Sciatic nerve (tissue), 2 donors: ENCODE measurements at places on chromosomes 3 and 15.

- DNase-seq, result no peak
These were observed 39.2 kb upstream of the BCL2A1 start for GRCh38 chr15:80010131-80010673.

- DNase-seq, result peak; percentile 58
These were observed 67.4 kb downstream of the GRIP2 start for GRCh38 chr3:14472471-14473351.

GRCh38 chr3:184008161-184008560, 9.5 kb downstream of the ABCC5 start:
- DNase-seq, result no peak

DNA sequence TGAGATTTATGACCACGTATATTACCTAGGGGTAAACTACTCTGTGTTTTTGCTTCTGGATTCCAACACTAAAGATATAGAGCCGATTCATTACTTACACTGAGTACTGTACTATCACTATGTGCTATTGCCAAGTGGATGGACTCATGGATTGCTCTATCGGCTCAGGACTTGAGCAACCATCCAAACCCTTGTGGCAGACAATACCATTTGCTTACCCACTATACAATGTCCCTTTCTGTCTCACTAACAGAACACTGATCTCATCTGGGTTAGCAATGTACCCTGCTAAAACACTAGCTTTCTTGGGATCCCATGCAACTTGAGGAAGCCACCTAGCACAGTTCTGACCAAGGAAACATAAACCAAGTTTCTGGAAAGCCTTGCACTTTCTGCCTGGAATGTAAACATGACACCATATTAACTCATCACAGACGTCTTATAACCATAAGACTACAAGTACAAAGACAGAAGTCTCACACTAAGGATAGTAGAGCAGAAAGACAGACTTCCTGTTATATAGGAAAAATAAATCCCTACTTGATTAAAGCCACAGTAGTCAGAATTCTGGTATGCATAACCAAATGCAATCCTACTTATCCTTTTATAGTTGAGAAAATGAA, 38.6 kb downstream of the HACD2 start:
- no peak for DNase-seq

DNA sequence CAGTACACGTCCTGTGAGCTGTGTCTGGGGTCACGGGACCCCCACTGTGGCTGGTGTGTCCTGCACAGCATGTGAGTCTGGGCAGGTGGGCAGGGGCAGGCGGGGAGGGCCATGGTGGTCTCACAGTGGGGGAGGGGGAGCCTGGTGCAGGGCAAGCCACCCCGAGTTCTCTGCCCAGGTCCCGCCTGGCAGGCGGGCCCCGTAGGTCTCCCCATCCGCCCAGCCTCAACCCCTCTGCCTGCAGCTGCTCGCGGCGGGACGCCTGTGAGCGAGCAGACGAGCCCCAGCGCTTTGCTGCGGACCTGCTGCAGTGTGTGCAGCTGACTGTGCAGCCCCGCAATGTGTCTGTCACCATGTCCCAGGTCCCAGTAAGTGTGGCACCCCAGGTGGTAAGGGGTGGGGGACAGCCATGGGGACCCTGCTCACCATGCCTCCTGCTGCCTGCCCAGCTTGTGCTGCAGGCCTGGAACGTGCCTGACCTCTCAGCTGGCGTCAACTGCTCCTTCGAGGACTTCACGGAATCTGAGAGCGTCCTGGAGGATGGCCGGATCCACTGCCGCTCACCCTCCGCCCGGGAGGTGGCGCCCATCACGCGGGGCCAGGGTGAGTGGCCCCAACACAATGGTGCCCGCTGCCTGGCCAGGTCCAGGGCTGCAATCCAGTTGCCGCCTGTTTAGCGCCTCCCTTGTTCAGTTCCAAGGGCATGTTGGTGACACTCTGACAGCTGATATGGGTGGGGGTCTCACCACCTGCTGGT, 21.9 kb downstream of the PLXNA1 start:
- DNase-seq, result no peak
